Foreskin fibroblast (primary cell): ENCODE measurements at places on chromosomes 1 and 21.

- peak; percentile 50 for DNase-seq
These were observed 295.3 kb upstream of the LYPLAL1 start for GRCh38 chr1:218878369-218878768.

DNA sequence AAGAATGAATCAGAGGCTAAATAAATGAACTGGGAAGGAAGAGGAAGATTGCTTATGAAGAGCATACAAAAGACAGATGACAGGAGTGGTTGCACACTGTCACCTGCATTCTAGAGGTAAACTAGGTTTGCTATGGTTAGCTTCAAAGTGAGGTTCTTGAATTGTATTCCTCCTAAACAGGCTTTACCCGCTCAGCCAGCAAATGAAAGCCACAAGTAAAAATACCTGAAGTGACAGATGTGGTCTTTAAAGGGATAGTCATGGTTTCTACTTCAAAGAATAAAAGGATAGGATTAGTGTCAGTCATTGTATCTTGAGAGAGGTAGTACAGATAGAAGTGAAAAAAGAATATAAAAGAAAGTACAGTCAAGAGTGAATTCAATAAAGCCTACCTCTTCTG is 32.4 kb upstream of the PRDX6 start:
- no peak for DNase-seq

GRCh38 chr1:8202182-8202905 is 115.6 kb upstream of the SLC45A1 start:
- DNase-seq = peak; percentile 82

DNA sequence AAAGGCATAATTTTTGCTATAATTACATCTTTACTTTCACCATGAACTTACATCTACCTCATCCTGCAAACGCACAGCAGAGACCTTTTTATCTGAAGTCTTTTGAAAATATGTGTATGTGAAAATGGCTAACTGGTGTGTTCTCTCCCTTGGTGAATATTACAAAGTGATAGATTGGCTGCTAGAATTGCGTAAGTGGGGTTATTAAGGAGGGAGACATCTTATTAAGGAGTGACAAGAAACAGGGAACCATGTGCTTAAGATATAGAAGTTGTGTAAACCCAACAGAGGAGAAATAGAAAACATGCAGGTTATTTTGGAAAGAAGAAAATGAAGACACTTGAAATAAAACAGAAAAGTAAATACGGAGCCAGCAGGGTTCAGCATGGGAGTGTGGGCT is 7.8 kb downstream of the KCNJ15 start:
- DNase-seq = no peak

- no peak for DNase-seq
These were observed 9.2 kb upstream of the BEND5 start for GRCh38 chr1:48785869-48786268.

DNA sequence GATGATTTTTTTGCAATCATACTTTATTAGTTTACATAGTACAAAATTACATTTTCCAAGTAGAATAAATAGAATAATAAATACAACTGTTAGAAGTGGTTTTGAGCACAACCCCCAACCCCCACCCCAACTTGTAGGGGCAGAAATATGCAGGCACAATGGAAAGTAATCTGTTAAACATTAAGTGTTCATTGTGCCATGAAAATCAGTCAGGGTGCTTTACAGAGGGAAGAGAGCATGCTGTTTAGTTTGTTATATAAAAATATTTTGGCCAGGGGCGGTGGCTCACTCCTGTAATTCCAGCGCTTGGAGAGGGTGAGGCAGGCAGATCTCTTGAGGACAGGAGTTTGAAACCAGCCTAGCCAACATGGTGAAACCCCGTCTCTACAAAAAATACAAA is 2.6 kb downstream of the OR10T2 start:
- no peak for DNase-seq

DNA sequence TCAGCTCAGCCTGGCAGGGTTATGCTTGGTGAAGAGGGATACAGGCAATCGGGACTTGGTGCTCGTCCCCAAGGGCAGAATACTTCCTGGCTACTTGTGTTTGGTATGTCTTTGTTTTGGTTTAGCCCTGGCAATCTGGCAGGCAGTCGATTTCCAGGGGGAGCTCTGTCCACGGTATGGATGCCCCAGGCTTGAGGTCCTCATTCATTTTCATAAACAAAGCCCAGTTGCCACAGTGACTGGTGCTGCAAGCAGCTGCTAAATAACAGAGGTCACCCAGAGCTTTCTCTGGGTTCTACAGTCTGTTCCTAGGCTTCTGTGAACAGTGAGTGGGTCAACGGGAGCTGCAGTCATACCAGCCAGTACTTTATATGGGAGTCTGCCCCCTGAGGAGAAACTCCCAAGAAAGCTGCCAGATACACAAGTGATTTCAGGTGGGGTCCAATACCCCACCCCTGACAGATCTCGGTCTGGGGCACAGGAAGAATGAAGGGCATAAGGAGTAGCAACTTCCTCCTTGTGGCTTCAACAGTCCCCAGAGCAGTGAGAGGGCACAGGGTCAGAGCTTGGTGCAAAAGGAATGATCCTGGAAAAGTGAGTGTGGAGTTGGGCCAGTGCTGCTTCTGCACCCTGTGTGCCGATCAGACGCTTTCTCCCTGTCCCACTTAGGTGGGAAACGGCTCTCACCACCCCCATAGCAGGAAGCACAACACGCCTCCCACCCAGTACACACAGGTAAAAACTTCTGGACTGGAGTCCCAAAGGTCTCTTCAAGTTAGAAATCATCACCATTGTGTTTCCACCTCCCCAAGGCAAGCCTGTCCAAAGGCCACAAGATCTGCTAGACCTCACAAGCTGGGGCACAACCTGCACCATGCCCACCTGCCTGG is 55.5 kb downstream of the TGFBR3 start:
- DNase-seq = peak; percentile 91

DNA sequence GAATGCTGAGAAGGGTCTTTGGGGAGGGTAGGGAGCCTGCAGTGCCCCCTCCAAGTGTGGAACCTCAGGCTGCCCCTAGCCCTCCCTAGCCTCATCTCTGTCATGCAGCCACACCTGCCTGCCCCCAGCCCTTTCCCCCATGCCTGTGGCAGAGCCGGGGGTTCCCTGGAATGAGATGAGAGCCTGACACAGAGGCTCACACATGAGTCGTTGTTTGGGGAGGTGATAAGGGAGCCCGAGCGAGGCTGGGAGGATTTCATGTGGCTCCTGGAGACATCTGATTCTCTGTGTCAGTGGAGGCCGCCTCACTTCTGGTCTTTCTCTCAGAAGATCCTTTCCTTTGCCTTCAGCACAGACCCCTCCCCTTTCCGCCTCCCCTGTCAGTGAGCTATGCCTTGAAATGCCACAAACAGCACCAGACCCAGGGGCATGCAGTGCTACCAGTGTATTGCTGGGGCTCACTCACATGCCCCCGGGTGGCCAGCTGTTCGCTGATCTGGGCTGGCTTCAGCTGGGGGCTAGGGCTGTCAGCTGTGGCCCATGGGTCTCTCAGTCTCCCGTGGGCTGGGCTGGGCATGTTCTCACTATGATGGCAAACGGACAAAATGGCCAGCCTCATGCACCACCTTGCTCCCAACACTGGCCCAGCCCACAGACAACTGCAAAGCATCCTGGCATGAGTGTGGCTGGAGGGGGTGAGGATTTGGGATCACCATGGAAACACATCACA is 102.6 kb downstream of the AJAP1 start:
- DNase-seq = no peak

DNA sequence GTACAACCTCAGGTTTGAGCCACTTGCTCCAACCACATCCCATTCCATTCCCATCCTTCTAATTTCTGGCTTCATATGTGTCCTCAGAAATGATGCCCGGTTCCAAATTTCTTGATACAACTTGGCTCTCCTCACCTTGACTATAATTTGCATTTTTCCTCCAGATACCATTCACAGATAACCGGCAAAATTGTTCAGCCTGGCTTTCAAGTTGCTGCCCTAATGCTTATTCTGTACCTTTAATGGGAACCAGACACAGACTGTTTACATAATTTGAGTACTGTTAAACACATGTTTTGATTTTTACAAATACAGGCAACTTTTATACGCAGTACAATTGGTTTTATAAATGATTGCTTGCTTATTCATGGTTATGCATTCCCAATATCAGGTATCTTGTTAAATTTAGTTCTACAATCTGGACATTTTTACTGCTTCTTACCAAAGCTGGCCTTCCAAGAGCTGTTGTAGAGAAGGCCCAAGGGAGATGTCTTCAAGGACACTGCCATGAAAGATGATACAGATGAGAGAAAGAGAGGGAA is 649.5 kb upstream of the CAMK1G start:
- DNase-seq = no peak

DNA sequence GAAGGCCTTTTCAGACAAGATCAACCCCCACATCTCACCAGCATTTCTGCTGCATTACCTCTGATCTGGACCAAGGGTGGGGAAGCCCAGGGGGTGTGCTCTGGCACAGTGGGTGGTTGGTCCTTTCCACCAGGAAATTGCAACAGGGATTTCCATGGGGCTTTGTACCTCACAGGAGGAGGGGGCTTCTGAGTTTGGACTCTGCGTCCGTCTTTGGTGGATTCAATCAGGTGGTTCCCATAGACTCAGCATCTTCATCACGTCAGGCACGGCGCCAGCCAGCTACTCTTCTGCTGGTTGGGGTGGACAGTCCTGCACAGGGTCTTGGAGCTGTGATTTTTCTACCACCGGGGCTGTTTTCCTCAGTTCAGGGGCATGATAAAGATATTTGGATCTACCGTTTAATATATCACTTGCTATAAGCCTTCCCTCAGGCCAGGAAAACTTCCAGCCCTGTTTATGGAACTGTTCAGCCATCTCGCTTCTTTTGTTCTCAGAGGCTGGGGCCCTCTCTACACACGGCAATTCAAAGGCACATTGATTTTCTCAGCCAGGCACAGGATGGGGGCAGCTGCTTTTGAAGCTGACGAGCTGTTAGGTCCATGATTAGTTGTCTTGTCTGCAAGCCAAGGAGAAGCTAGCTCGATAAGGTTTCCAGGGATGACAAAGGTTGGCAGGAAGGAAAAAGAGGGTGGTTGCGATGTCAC is 467.3 kb downstream of the CAMTA1 start:
- DNase-seq = no peak

GRCh38 chr1:112322983-112323678 is 72.9 kb upstream of the CTTNBP2NL start:
- DNase-seq = no peak

DNA sequence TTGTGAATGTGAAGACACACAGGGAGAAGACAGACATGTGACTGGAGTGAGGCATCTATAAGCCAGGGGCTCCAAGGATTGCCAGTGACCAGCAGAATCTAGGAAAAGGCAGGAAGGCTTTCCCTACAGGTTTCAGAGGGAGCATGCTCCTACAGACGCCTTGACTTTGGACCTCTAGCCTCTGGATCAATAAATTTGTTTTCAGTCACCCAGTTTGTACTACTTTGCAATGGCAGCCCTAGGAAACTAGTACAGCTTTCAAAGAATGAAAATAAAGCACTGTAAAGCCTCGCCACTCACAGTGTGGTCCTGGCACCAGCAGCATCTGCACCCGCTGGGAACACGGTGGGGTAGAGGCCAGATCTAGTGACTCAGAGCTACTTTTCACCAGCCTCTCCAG is 510.0 kb downstream of the LTN1 start:
- no peak for DNase-seq

GRCh38 chr1:174976436-174977108 is 23.2 kb upstream of the CACYBP start:
- DNase-seq = peak; percentile 43

DNA sequence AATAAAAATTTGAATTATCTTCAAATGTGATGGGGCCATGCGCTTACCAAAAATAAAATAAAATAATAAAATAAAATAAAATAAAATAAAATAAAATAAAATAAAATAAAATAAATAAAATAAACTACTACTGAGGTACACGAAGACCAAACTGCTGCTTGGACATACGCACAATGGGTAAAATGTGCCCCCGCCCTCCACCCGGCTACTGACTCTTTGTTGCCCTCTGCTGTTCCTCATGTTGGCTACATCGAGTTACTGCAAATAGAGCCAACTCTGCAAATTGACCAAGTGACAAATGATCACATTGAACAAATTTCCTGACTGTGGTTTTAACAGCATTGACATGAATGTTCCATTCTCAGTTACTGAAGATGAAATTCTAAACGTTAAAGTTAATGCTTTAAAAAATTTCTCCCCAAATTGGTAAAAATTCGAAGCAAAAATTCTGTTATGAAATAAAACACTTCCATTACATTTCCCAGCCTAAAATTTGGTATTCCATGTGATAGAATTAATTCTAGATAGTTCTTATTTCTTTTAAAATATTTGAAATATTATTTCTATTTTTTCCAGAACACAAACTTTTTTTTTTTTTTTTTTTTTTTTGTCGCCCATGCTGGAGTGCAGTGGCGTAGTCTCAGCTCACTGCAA is 18.8 kb upstream of the MAP1LC3C start:
- no peak for DNase-seq

DNA sequence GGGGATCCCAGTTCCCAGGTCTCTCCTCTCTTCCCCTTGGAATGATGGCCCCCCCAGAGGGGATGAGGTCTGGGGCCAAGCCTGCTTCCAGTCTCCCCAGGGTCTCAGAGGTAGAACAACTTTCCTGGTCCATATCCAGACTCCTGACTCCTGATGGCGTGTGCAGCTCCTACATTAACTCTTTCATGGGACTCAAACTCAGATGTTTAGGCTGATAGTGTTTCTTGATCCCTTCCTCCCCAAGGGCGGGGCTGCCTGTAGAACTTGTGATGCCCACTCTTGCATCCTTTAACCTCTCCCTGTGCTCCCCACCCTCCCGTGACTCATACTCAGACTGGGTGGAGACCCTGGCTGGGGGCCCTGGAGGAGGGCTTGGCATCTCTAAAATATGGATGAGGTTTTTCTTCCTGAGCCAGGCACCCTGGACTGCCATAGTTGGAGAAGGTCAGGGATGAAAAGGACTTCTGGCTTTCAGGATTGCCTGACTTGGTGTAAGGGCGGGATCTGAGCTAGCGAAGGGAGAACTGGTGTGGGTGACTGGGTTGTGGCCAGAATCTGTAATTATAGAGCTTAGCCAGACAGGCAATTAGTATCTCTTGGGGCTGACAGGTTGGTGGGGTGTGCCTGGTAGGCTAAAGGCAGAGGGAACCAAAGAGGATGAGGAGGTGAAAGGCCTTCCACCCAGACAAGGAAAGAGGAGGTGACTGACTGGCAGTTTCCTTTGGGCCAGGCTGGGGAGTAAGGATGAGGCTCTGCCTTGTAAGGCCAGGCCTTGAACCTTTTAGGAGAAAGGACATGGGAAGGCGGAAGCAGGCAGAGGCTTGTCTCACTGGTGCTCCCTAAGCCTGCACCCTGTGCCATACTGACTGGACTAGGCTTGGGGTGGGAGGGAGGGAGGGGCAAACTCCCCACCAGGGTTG is 1.5 kb downstream of the ATP8B2 start:
- peak; percentile 95 for DNase-seq

DNA sequence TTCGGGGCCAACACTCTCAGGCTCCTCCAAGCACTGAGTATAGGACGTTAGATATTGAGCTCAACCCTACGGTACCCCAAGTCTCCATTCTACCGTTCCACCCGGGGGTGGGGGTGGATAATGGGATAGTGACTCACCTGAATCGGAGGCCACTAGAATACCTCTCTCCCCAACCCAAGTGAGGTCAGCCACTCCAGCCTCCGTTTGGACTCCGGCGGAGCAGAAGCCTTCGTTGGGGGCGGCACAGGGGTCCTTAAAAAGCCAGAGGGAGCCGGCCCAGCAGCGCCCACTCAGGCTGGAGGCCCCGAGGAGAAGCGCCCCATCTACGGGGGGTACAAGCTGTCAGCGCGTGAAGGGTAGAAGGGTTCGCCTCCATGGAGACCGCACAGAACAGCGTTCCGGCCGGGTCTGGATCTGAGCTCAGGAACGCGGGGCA is 556 bp downstream of the WDR77 start:
- peak; percentile 16 for DNase-seq

- no peak for DNase-seq
These were observed 156.0 kb upstream of the BACE2 start for GRCh38 chr21:41011951-41012366.
